Left ventricle myocardium superior (tissue), 1 donor: ENCODE measurements at places on chromosomes 1 and 21.
A peak's percentile ranks its signal among the peaks of the same experiment; 100 is the strongest.

DNA sequence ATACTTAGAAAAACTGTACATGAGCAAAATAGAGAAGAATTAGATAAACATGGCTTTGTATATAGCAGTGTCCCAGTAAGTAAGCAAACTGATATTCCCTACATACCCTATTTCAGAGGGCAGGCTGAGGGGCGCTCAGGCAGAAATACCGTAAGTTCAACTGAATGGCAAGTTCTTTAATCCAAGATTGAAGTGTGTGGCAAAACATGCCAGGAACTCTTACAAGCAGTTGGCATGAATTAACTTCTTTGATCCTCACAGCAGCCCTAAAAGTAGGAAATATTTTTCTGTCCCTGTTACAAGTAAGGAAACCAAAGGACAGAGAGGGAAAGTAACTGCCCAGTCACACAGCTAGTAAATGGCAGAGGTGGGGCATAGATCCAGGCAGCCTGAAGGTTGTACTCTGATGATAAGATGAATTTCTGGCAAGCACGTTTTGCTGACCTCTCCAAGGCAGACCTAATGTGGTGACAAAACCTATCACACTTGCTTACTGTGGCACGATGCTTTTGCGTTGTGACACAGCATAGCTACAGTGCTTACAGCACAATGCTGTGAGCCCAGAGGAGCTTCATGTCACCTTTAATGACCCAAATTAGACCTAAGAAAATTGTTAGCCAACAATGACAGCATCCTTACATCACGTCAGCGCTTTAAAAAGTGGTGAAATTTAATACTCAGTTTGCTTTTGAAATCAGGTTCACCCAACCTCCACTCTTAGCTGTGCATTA, 35.0 kb upstream of the THEM4 start:
- peak; percentile 44 for DNase-seq

DNA sequence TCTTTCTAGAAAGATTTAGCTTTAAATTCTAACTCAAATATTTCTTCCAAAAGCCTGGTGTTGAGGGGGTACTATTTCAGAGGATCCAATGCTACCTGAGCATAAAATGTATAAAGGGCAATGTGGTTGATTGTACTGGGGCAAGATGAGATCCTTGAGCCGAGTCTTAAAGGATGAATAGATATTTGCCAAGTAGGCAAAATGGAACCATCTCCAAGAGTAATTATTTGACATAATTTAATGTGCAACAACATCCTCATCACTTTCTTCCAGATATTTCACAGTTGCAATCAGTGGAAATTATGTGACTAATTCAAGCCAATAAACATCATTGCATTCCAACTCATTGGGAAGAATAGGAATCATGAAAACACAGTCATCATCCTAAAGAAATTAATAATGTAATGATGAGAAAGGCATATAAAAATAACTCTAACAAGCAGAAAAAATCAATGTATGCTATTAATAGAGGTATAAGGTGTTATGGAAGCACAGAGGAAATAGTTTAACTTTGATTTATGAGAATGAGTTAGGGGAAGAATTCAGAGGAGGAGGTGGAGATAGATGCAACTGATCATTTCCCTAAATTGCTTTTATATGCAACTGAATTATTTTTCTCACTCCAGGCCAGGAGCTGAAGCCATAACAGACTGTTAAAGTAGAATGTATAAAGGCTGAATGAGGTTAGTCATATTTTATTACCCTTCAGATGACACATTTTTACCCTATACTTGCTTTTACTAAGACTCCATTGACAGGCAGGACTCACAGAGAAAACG, 30.0 kb upstream of the RGS4 start:
- no peak for DNase-seq

GRCh38 chr21:21955204-21955603, 957.0 kb downstream of the NCAM2 start:
- DNase-seq = no peak

DNA sequence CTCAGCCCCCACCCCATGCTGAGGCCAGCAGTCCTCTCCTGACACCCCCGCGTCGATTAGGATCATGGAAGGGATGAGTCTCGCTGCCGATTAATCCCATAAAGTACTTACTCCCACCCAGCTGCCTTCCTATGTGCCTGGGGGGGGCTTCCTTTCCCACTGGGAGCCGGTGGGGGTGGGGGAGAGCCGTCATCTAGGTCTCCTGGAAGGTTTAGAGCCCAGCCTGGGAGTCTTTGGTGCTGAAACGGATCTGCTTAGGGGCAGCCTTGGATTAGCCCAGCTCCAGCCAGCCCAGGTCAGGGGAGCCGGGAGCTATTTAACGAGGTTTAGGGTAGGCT, 9.8 kb downstream of the SAMD11 start:
- no peak for DNase-seq
